ENCODE measurements at places on chromosomes 7 and 10. TPM values are rescaled to one million over a fixed set of nuclear protein-coding genes. Genes with fewer than 3 reads are reported as not detected.

DNA sequence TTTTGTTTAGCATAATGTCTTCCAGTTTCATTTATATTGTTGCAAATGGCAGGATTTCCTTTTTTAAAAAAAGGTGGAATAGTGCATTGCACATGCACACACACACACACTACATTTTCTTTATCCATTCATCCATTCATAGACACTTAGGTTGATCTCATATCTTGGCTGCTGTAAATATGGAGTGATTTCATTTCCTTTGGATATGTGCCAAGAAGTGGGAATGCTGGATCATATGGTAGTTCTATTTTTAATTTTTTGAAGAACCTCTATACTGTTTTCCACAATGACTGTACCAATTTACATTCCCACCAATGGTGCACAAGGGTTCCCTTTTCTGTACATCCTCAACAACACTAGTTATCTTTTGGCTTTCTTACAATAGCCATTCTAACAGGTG lies 68.9 kb downstream of the EBLN1 start:
- DNase-seq: no peak

DNA sequence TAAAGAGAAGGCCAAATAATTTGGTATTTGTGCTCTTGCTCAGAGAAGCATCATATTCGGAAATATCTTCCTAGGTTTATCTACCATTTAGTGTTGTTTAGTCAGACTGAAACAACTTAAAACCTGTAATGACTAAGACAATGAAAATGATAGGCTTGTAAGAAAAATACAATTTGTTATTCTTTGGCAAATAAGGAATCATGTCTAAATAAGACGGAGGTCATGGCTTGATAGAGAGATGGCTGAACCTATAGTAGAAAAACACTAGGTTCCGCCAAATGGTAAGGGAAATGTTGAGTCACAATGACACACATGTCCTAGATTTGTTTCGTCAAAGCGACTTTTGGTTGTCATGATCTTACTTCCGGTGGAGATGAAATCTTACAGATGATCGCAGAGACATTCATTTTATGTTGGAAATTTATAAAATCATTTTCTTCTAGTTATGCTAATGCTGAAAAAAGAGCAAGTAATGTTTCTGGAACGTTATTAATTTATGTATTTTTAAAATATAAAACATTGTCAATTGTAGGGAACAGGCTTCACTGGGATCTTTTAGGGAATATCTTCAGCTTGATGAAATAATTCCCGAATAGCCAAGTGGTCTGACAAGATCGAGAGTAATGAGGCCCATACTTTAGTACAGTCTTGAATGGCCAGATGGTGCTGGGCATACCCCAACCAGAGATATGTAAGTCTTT lies 1.0 kb downstream of the SRGN start:
- peak; percentile 42 for DNase-seq

DNA sequence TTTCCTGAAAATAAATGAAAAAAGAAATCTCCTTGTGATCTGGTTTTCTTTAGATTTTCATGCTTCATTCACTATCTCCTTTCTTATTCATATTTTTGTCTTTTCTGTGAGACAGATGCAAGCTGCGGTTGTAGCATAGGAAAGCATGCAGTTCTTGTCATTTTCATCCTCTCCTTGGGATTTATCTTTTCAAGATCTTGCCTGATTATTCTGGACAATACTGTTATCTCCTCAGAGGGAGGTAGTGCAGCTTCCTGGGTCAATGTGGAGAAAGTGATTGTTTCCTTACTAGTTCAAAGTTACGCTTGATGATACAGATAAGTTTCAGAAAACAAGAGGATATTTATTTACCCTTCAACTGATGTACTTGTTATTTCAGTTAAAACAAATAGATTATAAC lies 114.6 kb downstream of the CPED1 start:
- no peak for DNase-seq

ARMC3 gene
- total RNA-seq: not detected

PALD1 gene
- total RNA-seq: 0.15 TPM

C7orf57 gene
- total RNA-seq: 0.28 TPM
